Activated CD4-positive, alpha-beta T cell treated with anti-CD3 and anti-CD28 coated beads, Interleukin-2, amount 50 U/mL, for 48 hours (primary cell): ENCODE measurements at places on chromosomes 12 and 14.

DNA sequence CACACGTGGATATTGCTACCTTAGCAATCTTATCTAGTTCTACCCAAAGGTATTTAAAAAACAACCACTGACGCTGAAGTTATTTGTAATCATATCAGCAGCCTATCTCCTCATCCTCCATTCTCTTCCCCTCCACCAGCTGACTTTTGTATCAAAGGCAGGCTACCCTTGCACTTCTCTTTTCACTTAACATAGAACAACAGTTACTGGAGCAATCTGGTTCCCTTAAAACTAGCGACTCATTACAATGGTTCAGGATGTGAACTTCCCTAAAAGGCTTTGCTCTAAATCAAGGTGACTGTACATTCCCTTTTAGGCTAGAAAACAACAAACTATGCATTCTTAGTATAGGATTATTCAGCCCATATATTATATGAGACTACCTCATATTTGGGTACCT, 404.7 kb downstream of the APAF1 start:
- no peak for DNase-seq

GRCh38 chr12:68745376-68745903, 536 bp upstream of the SLC35E3 start:
- no peak for DNase-seq

GRCh38 chr12:94286583-94287244, 138.3 kb downstream of the PLXNC1 start:
- no peak for DNase-seq

- DNase-seq = no peak
Measured at GRCh38 chr12:112386726-112387125, 4.5 kb upstream of the HECTD4 start.
